ENCODE measurements at places on chromosomes 5 and 9.
A peak's percentile ranks its signal among the peaks of the same experiment; 100 is the strongest.

DNA sequence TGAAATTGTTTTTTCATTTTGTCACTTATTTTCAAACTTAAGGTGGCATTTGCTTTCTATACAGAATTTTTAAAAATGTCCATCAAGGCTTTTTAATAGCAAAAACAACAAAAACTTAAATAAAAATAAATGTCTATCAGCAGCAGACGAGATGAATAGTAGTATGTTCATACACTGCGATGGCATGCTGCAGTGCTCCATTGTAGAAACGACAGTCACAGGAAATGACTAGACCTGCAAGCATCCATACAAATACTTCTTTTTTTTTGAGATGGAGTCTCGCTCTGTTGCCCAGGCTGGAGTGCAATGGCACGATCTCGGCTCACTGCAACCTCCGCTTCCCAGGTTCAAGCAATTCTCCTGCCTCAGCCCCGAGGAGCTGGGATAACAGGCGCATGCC lies 41.4 kb downstream of the COL23A1 start:
- peak; percentile 33 for DNase-seq

- no peak for DNase-seq
Measured at GRCh38 chr5:100188339-100188738, 346.8 kb upstream of the FAM174A start.

DNA sequence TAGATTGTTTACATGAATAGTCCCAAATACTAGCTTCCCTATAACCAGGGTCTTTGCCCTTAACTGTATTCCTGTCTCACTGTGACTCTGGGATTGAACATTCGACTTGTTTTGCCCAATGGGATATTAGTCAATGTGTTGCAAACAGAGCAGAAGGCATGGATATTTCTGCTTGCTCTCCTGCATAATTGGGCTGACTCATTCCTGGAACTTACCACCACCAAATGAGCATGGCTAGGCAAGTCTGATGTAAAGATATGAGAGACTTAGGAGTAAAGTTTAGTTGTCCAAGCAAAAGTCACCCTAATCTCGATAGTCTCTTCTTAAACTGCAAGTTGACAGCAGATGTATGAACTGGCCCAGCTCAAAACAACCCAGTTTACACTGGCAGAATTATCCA lies 273.5 kb upstream of the CCNG1 start:
- DNase-seq, result no peak

GRCh38 chr5:58327289-58327688 lies 132.6 kb downstream of the PLK2 start:
- DNase-seq, result no peak

GRCh38 chr5:155983954-155984353 lies 343.0 kb upstream of the SGCD start:
- peak; percentile 53 for DNase-seq

GRCh38 chr9:99555792-99556191 lies 265.9 kb upstream of the NR4A3 start:
- no peak for DNase-seq

DNA sequence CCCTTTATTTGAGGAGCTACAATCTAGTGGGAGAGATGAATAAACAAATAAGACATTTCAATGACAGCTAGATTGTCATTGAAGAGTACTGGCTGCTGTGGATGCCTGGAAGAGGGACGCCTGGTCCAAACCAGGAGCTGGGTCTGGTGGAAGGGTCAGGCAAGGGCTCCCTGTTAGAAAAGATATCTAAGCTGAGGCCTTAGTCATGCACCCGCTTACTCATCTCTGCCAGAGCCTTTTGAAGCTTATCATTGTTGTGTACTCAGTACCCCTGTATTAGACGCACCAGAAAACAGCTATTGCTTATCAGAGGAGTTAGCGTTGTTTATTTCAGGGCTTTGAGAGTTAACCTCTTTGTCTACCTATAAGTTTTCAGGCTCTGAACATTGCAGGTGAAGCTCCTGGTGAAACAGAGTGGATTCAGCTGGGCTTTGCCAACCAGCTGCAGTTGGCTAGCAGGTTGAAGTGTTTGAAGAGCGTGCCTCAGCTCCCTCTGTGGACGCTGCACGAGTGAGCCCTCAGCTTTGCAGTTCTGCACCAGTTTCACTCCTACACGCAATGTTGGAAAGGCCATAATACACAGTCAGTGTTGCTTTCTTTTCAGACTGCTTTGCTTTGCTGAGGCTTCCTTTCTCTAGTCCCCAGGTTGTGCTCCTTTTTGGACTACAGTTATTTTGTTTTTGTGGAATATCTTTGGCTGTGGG lies 5.6 kb upstream of the GPR151 start:
- DNase-seq, result no peak

GRCh38 chr5:170846416-170846815 lies 15.4 kb upstream of the RANBP17 start:
- no peak for DNase-seq

DNA sequence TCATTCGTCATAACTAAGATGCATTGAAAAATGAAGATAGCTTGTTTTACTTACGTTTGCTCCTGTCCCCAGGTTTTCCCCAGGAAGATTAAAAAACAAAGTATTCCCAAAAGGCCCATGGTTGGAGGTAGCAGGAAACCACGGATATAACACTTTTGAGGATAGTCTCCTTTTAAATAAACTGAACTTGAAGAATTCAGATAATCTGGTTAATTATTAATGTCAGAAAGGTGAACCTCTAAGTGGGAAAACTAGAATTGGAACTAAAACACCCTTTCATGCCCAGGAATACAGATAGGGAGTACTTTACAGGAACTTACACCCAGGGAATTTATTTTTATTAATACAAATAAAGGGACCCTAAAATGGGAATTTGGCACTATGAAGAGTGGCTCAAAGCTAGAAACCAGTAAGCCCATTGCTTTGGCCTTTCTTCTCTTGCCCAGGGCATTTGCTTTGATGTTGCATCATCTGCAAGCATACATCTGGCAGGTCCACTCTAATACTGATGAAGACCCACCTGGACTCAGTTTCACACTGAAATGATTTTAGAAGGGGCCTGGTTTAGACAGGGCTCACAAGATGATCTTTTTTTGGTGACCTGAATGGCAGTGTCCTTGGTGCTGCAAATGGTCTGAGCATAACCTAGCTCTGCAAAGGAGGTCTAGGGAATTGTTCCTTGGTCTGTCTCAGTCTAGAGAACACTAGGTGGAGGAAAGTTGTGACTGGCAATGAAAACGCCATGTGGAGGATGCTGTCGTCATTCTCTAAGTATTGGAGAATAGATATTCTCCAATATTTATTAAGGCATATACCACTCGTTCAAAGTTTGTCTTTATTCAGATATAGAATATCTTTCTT lies at the start of gene C5:
Gene C5, minus strand, starts transcription at position 148 of the 861 bp plus-strand sequence. Its CDS starts 29 bp downstream, at position 119.
- DNase-seq, result peak; percentile 6

DNA sequence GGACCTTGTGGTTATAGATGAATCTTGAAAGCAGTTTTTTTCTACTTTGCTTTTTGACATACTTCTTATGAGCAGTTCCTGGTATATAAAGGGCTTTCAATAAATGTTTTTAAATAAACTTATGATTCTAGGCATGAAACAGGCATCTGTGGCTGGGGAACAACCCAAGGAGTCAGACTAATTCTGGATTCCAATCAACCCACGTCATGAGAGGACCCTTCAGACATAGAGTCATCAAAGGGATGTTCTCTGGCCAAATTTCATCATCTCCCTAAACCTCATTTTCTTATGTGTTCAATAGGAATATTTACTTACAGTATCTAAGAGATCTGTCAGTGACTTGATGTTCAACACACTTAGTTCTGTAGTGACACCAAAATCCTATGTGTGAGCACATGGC lies 243.8 kb upstream of the ZNF462 start:
- no peak for DNase-seq

Measured in kidney glomerular epithelial cell (primary cell).